ENCODE measurements at places on chromosomes 11 and 22.
A peak's percentile ranks its signal among the peaks of the same experiment; 100 is the strongest.

DNA sequence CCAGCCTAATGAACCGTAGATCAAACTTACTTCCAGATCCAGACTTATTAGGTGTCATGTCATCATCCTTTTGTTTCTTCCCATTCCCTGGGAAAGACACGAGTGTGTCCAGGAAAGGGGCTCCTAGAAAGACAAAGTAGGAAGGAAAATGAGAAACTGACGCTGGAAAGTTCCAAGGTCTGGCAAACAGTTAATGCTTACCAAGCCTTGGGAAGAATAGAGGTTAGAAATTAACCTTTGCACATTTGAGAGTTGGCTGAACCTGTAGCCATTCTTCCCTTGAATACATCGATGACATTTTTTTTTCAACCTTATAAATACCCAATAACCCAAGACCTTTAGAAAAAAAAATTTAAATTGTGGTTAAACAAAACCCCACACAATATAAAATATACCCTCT is 77.3 kb downstream of the TRAF6 start:
- DNase-seq: no peak

DNA sequence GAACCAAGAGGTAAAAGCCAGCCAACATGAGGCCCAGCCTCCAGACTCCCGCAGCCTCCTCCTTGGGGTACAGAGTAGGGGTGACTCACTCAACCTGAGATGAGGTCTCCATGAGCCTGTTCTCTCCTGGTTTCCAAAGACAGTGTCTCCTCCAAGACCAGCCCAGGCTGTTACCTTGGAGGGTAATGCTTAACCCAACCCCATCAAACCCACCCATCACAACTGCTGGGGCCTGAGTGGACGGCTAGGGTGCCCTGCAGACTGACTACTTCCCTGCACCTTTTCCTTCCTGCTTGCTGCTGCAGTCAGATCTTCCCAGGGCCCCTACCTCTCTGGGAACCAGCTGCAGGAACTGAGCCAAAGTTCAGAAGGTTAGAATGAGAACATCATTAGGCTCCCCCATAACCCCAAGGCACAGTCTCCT is 5.1 kb upstream of the NOL12 start:
- DNase-seq: peak; percentile 42

GRCh38 chr11:26761361-26761809 is 39.5 kb upstream of the SLC5A12 start:
- DNase-seq: no peak

DNA sequence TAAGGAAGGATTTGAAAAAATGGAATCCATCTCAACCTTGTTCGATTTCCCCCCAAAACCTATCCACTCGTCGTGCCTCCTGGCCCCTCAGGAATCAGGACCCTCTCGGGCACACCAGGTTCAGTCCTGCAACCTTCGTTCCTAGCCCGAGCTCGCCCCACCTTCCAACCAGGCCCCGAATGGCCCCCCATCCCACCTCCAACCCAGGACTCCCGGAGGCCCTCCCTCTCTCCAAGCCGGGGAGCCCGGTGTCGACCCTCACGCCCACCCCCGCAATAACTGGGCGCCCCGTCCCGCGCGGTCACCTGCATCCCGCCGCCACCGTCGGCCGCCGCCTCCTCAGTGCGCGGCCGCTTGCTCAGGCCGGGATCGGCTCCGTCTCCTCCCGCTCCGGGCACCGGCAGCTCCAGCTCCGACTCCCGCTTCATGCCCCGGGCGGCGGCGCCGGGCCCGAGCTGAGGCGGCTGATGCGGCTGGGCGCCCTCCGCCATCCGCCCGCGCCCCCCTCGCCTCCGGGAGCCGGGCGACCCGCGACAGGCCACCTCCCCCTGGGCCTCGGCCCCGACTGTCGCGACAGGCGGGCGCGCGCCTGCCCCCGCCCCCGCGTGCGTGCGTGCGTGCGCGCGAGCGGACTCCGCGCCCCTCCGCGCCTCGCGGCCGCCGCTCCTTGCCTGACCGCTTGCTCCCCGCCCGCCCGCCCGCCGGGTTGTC is 534 bp downstream of the RBFOX2 start:
- peak; percentile 63 for DNase-seq

DNA sequence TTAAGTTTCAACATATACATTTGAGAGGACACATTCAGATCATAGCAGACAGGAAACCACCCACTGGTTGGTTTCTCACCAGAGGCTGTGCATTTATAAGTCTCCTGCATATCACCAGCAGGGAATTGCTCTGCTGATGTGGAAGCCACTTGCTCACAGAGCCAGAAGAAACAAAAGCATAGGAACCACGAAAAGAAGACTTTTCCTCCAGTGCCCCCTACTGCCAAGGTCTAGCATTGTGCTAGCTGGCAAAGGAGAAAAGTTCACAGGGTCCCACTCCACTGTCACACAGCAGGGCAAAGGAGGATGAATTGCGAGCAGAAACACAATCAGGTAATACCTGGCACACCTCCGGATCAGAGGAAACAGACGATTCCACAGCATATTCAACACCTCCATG is 28.9 kb upstream of the ISX start:
- no peak for DNase-seq

GRCh38 chr11:111330234-111330893 is 32.0 kb downstream of the POU2AF3 start:
- no peak for DNase-seq

DNA sequence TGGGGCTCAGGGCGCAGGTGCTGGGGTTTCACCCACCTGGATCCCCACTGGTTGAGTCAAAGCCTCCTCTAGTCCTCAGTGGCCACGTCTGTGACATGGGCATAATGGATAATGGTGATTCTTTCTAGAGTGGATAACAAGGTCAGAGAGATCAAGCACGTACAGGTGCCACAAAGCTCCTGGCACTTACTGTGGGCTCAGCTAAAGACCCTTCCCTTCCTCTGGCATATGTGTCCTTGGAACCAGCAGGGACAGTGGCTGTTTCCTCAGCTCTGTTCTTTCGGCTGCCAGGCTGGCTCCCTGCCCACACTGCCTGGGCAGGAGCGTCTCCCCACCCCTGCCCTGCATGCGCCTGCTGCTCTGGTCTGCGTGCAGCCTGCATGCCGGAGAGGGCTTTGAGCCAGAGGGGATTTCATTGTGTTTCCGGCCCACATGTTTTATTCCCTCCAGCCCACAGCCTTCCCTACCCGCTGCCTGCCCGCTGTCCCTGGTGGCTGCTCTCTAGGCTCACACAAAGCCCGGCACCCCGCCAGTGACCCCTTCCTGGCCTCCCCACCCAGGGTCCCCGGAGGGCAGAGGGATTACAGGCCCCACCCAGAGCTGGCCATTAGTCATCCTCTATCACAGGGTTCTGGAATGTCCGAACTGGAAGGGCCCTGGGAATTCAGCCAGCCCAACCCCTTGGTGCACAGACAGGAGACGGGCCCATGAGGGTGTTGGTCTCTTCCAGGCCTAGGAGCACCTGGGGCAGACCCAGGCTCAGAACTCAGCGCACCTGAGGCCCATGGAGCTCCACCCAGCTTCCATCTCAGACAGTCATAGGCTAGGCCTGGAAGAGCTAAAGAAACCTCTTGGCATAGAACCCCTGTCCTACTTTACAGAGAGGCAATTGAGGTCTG is 55.3 kb upstream of the GCAT start:
- no peak for DNase-seq

- DNase-seq: peak; percentile 42
These were observed at the start of gene YAP1 for GRCh38 chr11:102109896-102110760. Gene YAP1 (plus strand): TSS chr11:102110447. CDS start chr11:102110849, 402 bp downstream.

GRCh38 chr22:48319321-48320047 is 1508.2 kb downstream of the BRD1 start:
- no peak for DNase-seq

DNA sequence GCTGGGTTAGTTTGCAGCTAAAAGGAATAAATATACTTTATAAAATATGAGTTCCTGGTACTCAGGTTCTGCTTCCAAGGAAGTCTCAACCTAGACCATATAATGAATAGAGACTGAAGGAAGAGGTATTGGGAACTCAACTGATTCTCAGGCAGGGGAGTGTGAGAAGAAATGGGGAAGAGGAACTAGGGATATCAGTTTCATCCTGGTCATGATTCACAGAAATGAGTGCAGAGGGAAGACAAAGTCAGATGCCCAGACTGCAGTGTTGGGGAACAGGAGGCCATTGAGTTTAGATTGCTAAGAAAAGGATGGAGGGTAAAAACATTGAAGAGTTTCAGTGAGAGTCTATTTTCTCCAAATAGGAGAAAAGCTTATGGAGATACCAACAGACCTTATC is 28.8 kb downstream of the PLAAT5 start:
- DNase-seq: peak; percentile 7

GRCh38 chr11:64935359-64936081 is at the start of gene GPHA2:
Gene GPHA2 (minus strand): TSS chr11:64935893. CDS start chr11:64935460, 433 bp downstream.
- no peak for DNase-seq

Measured in Kasumi-1 (cell line).